Mesendoderm (in vitro differentiated cells): ENCODE measurements at places on chromosomes 7 and 10.
A peak's percentile ranks its signal among the peaks of the same experiment; 100 is the strongest.

- H3K4me1 ChIP-seq: no peaks in the 10 kb centered on the region
- H3K4me3 ChIP-seq: peak overlapping the region; percentile 38
- H3K27me3 ChIP-seq: peaks cover 4% of the 10 kb centered on the region
- no peaks in the 10 kb centered on the region for H3K36me3 ChIP-seq
- DNase-seq: peak; percentile 87
- H3K27ac ChIP-seq: no peak overlapping the region
Measured at GRCh38 chr10:33334805-33335550, 511 bp upstream of the NRP1 start.

GRCh38 chr7:26461518-26461917, 169.9 kb downstream of the SNX10 start:
- no peak for DNase-seq
- H3K27me3 ChIP-seq: no peaks in the 10 kb centered on the region
- H3K4me1 ChIP-seq: no peaks in the 10 kb centered on the region
- no peak overlapping the region for H3K4me3 ChIP-seq
- no peak overlapping the region for H3K27ac ChIP-seq
- H3K36me3 ChIP-seq: no peaks in the 10 kb centered on the region

DNA sequence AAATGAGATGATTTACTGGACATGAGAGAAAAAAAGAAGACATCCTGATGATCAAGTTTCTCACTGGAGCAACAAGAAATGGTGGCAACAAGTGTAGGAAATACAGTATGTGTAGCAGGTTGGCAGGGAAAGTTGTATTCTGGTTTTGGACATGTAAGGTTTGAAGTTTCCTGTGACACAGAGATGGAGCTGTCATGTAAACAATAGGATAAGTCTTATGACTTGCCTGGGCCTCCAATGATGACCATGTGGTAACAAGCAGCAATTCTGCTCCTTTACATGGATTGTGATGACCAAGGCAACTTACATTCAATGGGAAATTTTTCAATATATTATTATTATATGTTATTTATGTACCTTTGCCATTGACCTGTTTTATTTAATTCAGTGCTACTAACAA, 125.4 kb downstream of the KMT2E start:
- no peak overlapping the region for H3K4me3 ChIP-seq
- no peaks in the 10 kb centered on the region for H3K36me3 ChIP-seq
- H3K4me1 ChIP-seq: no peaks in the 10 kb centered on the region
- DNase-seq: no peak
- no peaks in the 10 kb centered on the region for H3K27me3 ChIP-seq

DNA sequence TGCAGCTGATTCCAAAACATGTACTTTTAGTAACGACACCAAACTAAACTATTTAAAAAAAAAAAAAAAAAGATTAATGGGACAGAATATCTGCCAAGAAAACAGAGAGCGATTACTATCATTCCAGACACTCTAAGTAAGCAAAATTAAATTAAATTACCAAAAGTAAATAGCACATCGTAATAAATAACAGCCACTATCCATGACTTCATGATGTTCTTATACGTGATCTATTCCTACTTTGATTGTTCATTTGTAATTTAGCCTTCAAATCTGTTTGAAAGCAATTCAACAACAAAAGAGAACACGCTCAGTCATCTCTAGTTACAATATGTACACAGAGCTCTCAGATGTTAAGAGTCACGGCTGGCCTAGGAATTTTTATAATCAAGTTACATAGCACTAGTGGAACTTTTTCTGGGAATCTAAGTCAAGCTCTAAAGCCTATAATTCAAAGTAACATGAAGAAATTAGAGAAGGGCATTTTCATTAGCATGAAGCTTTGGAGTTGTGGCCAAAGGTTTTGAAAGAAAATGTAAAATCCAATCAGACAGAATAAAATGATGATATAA, 241.7 kb upstream of the NEBL start:
- H3K4me1 ChIP-seq: no peaks in the 10 kb centered on the region
- no peak overlapping the region for H3K27ac ChIP-seq
- H3K36me3 ChIP-seq: no peaks in the 10 kb centered on the region
- H3K27me3 ChIP-seq: no peaks in the 10 kb centered on the region
- DNase-seq: no peak
- H3K4me3 ChIP-seq: no peak overlapping the region

GRCh38 chr7:151210087-151210854, at the start of gene H2BK1:
TSS of gene H2BK1 (minus strand) at chr7:151210488. CDS start at chr7:151210318, 170 bp downstream.
- H3K36me3 ChIP-seq: peaks cover 10% of the 10 kb centered on the region
- no peak within 1 kb of the TSS for H3K27ac ChIP-seq
- H3K4me3 ChIP-seq: no peak within 1 kb of the TSS
- peaks cover 2% of the 10 kb centered on the region for H3K4me1 ChIP-seq
- H3K27me3 ChIP-seq: no peaks in the 10 kb centered on the region

DNA sequence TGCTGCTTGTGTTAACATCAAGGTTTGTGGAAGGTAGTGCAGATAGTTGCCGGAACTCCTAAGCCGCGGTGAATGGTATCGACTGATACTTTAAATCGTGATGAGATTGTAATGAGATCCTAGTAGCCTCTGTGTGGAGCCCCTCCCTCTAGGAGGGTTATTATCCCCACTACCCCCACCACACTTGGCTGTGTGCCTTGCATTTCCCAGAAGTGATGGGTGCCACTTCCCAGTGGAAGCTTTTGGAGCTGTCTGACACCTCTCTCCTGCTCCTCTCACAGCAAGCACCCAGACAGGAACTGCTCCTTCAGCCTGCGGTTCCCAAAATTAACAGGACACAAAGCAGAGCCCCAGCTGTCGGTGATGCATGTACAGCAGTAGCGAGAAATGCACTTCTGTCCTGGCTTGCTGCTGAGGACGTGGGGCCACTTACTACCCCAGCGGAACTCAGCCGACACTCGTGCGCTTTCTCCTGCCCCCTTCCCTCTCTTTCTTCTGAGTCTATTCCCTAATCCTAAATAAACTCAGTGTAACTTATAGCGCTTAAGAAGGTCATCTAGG, 52.5 kb downstream of the PRKAG2 start:
- H3K27me3 ChIP-seq: no peaks in the 10 kb centered on the region
- H3K36me3 ChIP-seq: no peaks in the 10 kb centered on the region
- H3K27ac ChIP-seq: no peak overlapping the region
- H3K4me1 ChIP-seq: no peaks in the 10 kb centered on the region
- no peak overlapping the region for H3K4me3 ChIP-seq
- peak; percentile 59 for DNase-seq

DNA sequence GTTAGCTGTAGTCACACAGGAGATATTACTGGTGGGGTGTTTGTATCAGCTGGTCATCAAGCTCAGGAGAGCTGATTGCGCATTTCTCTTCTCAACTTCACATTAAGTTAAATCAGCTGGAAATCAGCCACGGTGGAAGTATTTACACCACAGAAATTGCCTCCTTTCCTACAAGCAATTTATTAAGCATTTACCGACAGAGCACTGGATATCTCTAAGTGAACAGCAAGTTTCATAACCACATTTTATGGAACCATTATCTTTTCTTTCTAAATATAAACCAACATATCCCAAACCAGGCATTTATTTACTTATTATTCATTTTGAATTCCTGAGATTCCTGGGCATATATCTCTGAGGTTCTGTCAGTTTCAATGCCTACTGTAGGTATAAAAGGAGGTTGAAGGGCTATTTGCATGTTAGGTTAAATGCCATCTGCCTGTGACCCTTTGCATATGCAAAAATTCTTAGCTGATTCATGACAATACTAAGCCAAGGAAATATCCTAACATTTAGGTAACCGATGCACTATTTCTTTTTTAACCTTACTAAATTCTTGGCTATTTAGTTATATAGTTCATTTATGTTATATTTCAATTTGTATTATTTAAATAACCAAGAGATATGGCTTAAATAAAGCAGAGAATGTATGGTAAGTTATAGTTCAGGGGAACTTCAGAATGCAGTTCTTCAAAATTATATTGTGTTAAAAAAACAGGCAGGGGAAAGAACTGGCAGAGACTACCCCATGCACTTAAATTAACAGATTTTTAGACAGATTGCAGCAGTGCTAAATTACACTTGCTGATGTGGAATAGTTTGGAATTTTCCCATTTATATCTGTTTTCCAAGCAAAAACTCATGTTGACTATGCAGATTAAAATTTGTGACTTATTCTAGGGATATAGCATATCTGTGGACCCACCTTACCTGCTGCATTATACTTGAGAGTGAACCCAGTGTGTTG, 56.8 kb downstream of the DYNC1I1 start:
- no peaks in the 10 kb centered on the region for H3K36me3 ChIP-seq
- H3K4me1 ChIP-seq: no peaks in the 10 kb centered on the region
- no peak overlapping the region for H3K4me3 ChIP-seq
- DNase-seq: peak; percentile 33
- no peaks in the 10 kb centered on the region for H3K27me3 ChIP-seq

GRCh38 chr7:11436316-11436715, 395.7 kb downstream of the THSD7A start:
- H3K27me3 ChIP-seq: no peaks in the 10 kb centered on the region
- H3K4me1 ChIP-seq: no peaks in the 10 kb centered on the region

DNA sequence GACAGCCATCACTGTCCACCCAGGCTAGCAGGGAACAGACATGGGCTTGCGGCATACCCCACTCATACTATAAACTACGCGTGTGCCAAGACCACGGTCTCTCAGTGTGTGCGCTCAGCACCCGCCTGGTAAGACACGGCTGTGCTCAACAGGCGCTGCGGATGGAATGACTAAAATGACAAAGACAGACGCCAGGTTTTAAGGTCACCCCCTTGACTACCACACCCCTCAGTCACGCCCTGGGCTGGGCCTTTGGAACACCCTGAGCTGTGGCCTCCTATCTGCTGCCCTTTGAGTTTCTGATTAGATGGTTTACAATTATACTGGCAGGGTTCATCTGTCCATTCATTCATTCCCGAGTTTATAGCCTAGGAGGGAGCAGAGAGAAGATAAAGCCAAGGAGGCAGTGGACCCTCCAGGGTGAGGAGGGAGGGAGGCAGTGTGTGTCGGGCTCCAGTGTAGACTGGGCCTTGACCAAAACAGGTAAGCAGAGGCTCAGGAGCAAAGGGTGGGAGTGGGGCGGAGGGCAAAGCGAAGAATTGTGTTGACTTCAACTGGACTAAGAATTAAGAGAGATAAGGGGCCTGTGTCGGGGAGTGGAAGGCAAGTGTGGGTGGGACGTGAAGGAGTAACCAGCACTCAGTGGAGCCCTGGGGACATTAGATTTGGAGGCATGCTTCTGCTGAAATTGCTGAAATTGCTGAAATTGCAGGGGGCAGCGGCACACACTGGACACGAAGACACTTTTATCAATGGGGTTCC, 35.0 kb downstream of the TNS3 start:
- H3K4me3 ChIP-seq: no peak overlapping the region
- no peaks in the 10 kb centered on the region for H3K27me3 ChIP-seq
- no peak for DNase-seq
- H3K36me3 ChIP-seq: no peaks in the 10 kb centered on the region

GRCh38 chr10:97590082-97590747, 694 bp downstream of the C10orf62 start:
- no peaks in the 10 kb centered on the region for H3K36me3 ChIP-seq
- DNase-seq: no peak
- no peaks in the 10 kb centered on the region for H3K27me3 ChIP-seq
- H3K4me1 ChIP-seq: no peaks in the 10 kb centered on the region

- H3K36me3 ChIP-seq: no peaks in the 10 kb centered on the region
- H3K4me1 ChIP-seq: no peaks in the 10 kb centered on the region
- H3K27me3 ChIP-seq: no peaks in the 10 kb centered on the region
- DNase-seq: no peak
- H3K27ac ChIP-seq: no peak overlapping the region
Measured at GRCh38 chr10:120477021-120477742, 20.2 kb downstream of the PLPP4 start.

DNA sequence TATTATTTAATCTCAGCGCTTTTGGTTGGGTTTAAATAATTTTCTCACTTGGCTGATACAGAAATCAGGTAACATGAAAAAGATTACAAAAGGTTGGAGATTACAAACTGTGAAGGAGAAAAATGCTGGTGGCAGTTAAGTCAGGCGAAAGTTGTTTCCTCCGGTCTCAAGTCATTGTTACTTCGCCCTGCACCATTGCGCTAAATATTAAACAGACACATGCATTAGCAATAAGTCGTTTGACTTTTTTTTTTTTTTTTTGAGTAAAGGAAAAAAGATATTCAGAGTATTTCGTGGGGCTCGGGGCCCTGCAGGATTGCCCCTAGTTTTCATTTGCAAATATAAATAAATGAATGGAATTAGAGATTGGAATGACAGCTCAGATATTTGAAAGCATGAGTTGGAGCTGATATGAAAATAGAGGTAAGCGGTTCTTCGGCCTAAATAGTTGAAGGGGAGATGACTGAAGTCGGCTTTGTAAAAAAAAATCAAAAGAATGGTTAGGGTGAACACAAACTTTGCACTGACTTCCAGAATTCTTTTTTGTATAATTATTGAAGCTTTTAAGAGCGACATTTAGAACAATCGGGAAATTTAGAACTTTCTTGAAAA, 914 bp downstream of the SDHAF3 start:
- H3K4me1 ChIP-seq: peaks cover 2% of the 10 kb centered on the region
- no peaks in the 10 kb centered on the region for H3K27me3 ChIP-seq
- H3K27ac ChIP-seq: no peak overlapping the region
- no peak for DNase-seq
- peak overlapping the region; percentile 77 for H3K4me3 ChIP-seq
- no peaks in the 10 kb centered on the region for H3K36me3 ChIP-seq

- no peak overlapping the region for H3K27ac ChIP-seq
- H3K36me3 ChIP-seq: no peaks in the 10 kb centered on the region
- no peaks in the 10 kb centered on the region for H3K4me1 ChIP-seq
- DNase-seq: no peak
Measured at GRCh38 chr7:21086688-21087087, 300.0 kb upstream of the SP8 start.

DNA sequence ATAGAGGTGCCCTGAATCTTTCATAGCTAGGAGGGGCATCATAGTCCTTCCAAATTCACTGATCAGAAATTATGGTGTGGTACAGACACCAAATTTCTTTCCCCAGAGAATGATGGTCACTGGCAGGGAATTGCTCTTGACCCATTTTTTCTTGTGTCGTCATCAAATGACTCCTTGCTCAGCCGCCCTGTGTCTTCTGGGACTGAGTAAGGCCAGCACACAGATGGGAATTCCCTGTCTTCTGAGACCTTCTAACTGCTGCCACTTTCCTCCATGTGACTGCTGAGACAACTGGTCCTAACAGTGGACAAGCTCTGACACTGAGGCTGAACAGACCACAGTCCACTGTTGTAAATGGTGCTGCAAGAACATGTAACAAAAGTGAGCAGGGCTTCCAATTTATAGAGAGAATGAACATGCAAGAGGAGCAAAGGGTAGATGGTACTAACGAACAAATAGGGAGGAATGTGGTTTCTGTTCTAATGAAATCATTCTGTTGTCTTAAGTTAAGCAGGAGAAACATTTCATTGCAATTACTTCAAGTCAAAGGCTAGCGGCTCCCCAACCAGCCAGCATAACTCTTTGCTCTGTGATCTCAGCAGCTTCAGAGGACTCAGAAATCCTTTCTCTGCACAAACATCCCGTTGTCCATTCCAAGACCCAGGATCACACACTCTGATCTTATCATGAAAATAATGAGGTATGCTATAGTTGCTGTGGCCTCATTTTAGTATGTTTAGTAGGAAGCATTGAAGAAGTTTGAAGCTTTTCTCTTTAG, 235.9 kb upstream of the PRSS1 start:
- H3K27me3 ChIP-seq: no peaks in the 10 kb centered on the region
- H3K4me3 ChIP-seq: no peak overlapping the region
